ENCODE measurements at places on chromosomes 1 and 21.

- DNase-seq: no peak
These were observed 94.5 kb downstream of the DNTTIP2 start for GRCh38 chr1:93784538-93784937.

GRCh38 chr1:110174961-110175360, 24.7 kb downstream of the SLC6A17 start:
- no peak for DNase-seq

DNA sequence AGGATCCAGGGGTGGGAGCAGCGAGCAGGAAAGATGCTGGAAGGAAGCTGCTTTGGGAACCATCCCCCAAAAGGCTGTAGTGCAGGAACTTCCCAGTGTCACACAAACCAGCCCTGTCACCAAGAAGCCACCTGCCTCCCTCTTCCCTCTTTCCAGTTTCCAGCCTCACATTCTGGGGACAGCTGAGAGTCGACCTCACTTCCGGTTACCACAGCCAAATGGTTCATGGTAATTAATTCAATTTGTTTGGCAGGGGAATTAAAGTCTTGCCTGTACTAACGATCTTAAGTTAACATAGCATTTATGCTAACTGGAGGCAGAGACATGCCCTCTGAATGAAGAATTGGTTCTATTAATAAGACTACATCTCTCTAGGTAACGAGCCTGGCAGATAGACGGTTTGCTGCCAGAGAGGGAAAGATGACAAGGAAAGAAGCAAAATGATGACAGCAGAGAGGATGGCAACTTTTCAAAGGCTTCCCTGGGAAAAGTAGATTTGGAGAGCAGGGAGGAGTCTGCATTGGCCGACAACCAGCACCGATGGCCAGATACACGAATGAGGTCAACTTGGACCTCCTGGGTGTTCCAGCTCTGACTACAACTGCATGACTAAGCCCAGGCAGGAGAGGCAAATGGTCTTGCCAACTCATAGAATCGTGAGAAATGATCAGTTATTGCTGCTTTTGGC, 64.1 kb downstream of the TMCO4 start:
- DNase-seq: peak; percentile 48

- DNase-seq: no peak
These were observed 134.2 kb upstream of the IPO9 start for GRCh38 chr1:201694608-201695335.

DNA sequence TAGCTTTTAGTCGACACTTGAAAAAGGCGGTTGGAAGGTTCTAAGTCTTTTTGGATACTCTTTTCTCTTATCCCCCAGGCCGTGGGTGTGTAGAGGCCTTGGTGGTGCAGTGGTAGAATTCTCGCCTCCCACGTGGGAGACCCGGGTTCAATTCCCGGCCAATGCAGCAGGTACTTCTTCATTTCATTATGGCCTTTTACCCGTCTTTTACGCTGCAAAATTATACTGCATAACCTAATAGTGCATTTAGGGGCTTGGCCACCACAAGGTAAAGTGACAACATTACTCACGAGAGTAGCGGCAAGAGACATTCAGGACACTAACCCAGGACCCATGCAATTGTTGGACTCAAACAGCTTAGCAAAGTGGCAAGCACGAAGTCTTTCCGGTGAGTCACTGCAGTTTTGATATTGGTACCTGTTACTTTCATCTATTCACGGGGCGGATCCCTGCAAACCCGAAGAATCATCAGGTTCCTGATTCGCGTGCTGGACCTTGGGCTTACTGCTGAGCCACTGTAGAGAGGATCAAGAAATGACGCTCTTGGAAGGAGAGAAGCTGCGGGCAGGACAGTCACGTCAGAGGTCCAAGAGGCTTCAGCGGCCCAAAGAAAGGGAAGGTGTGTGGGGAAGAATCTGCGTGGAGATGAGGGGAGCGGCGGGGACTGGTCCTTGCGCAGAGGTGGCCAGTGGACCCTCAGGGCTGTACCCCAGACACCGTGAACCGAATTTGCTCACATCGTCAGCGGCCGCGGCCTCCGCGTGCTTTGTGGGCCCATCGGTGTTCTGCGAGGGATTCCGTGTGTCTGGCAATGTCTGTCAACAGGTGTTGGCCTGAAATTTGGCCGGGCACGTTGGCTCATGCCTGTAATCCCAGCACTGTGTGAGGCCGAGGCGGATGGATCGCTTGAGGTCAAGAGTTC, 12.9 kb upstream of the RNU1-4 start:
- no peak for DNase-seq

DNA sequence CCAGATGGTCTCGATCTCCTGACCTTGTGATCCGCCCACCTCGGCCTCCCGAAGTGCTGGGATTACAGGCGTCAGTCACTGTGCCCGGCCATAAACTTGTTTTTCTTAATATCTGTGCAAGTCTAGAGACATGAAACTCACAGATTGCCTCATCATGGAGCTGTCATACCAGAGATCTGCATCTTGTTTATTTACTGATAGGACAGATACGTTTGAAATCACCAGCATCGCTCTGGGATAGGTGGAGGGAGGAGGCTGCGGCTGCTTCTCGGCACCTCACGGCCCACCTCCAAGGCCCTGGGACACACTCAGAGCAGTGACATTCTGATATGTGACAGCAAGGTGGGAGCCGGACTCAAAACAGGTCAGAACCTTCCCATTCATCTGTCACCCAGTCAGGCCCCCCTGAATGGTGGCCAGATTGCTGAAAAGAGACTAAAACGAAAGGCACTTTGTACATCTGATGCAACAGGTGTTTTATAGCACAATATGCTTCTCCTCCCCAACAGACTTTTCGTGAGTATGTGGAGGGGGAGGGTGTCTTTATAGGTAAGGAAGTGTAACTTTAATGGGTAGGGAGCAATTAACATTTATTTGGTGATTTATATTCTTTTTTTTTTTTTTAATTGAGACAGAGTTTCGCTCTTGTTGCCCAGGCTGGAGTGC, 18.1 kb upstream of the LSM10 start:
- no peak for DNase-seq

DNA sequence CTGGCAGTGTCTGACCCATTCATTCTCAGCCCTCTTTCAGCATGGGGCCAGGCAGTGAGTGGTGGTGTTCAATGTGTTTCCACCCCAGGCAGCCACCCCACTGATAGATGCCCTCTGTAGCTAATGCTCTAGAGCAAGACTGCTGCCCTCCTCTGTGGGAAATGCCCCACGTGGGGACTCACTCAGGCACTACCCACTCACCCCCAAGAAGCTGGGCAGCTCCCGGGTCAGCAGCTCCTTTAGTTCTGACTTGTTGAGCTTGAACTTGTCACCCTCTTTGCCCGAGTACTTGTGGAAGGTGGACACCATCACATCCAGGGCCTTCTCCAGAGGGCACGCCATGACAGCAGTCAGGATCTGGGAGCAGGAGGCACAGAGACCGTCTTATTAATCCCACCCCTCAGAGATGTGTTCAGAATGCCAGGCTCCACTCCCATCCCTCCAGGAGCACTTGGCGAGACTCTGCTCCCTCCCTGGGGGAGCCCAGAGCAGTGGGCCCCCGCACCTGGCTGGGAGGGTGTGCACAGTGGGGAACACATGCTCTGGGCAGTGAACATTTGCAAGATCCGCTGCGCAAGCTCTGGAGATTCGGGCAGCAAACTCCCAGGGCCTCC, 1.0 kb downstream of the S100A4 start:
- no peak for DNase-seq

Measured in NCI-H446 treated with DMSO at 0.1 percent for 48 hours (cell line).